Activated gamma-delta T cell treated with anti-CD3 and anti-CD28 coated beads, Interleukin-2, amount 50 U/mL, for 16 hours (primary cell): ENCODE measurements at places on chromosomes 4 and X.

DNA sequence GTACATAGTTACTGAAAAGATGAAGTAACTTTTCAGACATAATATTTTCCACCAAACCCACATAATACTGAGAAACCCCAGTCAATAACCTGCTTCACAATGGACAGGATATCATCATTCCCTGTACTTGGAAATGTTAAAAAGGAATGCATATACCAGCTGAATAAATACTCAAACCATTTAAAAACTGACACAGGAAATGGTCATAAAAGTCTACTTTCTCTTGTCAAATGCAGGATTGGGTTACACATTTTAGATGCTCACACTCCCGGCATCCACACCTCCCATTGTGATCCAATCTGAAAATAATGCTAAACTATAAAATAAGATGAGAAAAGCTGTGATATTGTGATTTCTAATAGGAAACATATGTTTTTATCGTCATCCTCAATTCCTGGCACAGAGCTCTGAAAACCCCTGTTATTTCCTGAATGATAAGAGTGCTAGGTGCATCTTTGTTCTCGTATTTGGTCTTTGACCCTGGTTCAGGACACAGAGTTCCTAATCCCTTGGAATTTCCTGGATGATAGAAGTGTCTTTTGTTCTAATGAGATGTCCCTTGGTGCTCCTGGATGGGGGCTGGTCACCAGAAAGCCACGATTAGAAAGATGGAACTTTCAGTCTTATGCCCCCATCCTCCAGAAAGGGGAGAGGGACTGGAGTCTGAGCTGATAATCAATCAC lies 821.3 kb downstream of the TRIML1 start:
- no peak for DNase-seq

GRCh38 chr4:122747883-122748282 lies 15.4 kb downstream of the BBS12 start:
- no peak for DNase-seq

DNA sequence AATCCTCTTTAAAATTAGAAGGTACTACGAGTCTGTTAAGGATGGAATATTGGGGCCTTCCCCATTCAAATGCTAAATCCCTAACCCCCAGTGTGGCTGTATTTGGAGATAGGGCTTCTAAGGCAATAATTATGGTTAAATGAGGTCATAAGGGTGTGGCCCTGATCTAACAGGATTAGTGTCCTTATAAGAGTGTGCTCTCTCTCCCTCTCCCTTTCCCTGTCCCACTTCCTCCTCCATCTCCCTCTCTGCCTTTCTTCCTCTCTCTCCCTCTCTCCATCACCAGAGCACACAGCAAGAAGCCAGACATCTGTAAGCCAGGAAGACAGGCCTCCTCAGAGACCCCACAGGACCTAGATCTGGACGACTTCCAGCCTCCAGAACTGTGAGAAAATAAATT lies 116.9 kb downstream of the COL25A1 start:
- DNase-seq, result no peak

- DNase-seq, result no peak
Observed at GRCh38 chr4:140180577-140180976, 26.6 kb upstream of the MAML3 start.

DNA sequence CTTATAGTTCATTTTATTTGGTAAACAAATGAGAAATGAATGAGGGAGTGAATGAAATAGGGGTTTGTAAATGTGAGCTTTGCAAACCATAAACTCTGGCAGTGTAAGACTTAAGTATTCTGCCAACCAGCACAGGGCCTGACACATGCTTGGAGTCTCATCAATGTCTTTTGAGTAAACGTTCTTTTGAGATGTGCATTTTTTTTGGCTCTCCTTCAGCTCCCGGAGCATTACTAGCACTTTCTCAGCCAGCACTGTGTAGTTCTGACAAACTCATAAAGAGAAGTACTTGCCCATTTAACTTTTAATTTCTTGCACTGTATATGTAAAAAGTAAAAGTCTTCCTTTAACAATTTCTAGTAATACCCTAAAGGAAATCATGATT lies 245.3 kb downstream of the HS3ST1 start:
- no peak for DNase-seq

- DNase-seq, result no peak
Observed at GRCh38 chr4:14977830-14978229, 24.5 kb upstream of the CPEB2 start.

DNA sequence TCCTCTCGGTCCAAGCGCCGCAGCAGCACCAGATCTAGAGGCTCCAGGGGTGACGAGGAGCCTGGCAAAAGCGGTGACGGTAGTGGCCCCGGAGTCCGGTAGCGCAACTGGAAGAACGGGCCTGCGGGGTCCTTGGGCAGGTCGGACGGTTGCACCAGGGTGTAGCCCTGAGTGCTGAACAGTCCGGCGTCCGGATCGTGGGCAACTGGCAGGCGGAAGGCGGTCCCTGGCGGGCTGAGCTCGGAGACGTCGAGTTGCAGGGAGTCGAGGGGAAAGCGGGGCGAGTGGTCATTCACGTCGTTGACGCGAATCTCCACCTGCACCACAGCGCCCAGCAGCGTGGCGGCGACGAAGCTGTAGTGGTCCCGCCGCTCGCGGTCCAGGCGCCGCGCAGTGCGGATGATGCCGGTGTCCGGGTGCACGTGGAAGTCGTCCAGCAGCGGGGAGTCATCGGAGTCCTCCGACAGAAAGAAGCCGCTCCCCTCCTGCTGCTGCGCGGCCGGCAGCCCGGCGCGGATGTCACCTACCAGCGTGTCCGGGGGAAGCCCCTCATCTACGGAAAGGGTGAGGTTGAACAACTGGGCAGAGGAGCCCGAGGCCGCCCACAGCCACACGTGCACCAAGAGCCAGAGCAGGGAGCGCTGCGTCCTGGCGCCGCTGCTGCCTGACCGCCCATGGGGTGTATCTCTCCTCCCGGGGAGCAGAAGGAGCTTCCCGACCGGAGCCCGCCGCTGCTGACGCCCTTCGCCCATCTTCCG lies 837 bp downstream of the DCHS2 start:
- DNase-seq, result no peak
